Airway epithelial cell (primary cell): ENCODE measurements at places on chromosomes 1 and 21. TPM values are rescaled to one million over a fixed set of nuclear protein-coding genes. Genes with fewer than 3 reads are reported as not detected.

ZNF593OS gene
- not detected in 2 replicates for total RNA-seq

NBPF4 gene
- not detected in 2 replicates for total RNA-seq

HCRTR1 gene
- not detected in 2 replicates for total RNA-seq

AMY1B gene
- total RNA-seq, result not detected in 2 replicates

CA6 gene
- total RNA-seq, result not detected in 2 replicates

CAPN2 gene
- total RNA-seq, result 177 and 215 TPM in 2 replicates

DENND2D gene
- total RNA-seq, result 15.0 and 15.1 TPM in 2 replicates
